Right lung (tissue), 10 donors: ENCODE measurements at places on chromosomes 4 and X. TPM values are rescaled to one million over a fixed set of nuclear protein-coding genes. Genes with fewer than 3 reads are reported as not detected.

The MAGEA3 gene
- not detected for polyA plus RNA-seq

The AADAT gene
- polyA plus RNA-seq: 64.1 TPM

The COL25A1 gene
- 1.6 TPM for polyA plus RNA-seq

The TMEM164 gene
- 49.4 TPM for polyA plus RNA-seq

The KCND1 gene
- polyA plus RNA-seq: 3.5 TPM

The NPY2R gene
- 0.09 TPM for polyA plus RNA-seq

The GPAT3 gene
- polyA plus RNA-seq: 12.0 TPM

The TLR2 gene
- polyA plus RNA-seq: 31.9 TPM

The SOD3 gene
- 13.2 TPM for polyA plus RNA-seq

The ZCCHC18 gene
- polyA plus RNA-seq: 3.8 TPM

The TMPRSS11B gene
- polyA plus RNA-seq: 0.04 TPM

The MAGEA8 gene
- 0.20 TPM for polyA plus RNA-seq

The TMEM154 gene
- 1.8 TPM for polyA plus RNA-seq

The CXorf49 gene
- polyA plus RNA-seq: not detected

The EDA gene
- 5.8 TPM for polyA plus RNA-seq

The PKD2 gene
- 64.3 TPM for polyA plus RNA-seq
